ENCODE measurements at places on chromosomes 3 and 15.

- no peak for DNase-seq
Measured at GRCh38 chr15:45873781-45874180, 239.0 kb downstream of the SQOR start.

GRCh38 chr3:38365469-38366062, 19.0 kb downstream of the XYLB start:
- no peak for DNase-seq

DNA sequence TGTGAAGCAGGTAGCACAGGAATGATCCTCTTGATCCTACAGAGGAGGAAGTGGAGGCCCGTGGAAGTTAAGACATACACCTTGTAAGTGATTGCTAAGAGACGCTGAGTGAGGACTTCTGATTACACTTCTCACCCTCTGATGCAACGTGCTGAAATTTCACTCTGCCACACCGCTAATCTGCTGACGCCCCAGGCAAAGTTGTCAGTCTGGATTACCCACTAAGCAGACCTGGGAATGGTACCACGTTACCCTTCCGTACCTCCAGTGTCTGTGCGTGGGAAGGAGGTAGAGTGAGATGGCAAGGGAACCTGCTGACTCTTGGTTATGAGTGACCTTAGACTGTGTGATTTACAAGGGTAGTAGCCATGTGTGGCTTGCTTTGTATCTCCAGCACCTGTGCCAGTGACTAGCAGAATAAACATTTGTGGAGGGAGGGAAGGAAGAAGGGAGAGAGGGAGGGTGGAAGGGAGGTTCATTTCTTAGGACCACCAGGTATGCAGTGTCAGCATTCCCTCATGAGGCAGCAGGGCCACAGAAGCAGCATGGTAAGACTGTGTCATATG, 115.0 kb downstream of the ALDH1A2 start:
- DNase-seq: no peak

- DNase-seq: no peak
Measured at GRCh38 chr3:141128126-141128777, 77.1 kb downstream of the SPSB4 start.

DNA sequence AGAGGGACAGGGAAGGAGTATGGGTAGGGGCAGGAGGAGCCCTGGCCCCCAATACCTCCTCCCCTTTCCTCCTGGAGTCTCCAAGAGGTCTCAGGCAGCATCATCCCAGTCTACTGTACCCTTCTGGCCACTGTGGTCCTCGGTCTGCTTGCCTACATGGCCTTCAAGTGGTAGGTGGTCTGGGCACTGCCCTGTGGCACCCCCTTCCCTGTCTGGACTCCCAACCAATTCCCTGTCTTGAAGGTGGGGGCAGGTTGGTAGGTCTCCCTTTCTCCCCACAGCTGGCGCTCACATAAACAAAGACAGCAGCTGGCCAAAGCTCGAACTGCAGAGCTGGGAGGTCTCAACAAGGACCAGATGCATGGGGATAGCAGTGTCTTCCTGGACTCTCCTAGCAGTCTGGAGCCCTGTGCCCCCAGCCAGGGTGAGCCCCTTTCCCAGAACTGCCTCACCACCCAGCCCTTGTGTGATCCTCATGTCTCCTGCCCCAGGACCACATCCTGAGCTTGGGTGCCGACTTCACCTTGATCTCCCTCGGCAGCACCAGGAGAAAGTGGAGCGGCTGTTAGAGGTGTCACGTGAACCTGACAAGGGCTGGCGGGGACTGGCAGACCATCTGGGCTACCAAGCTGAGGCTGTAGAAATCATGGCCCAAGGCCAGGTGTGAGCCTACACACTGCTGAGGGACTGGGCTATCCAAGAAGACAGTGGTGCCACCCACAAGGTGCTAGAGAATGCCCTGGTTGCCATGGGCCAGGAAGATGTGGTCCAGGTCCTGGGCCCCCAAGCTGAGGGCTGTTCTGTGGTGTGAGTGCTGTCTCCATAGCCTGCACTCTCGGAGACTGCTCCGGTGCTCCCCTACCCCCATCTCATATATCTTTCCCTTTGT, 33.1 kb downstream of the NBEAL2 start:
- no peak for DNase-seq

- no peak for DNase-seq
Measured at GRCh38 chr15:93060336-93061248, 28.4 kb downstream of the RGMA start.

DNA sequence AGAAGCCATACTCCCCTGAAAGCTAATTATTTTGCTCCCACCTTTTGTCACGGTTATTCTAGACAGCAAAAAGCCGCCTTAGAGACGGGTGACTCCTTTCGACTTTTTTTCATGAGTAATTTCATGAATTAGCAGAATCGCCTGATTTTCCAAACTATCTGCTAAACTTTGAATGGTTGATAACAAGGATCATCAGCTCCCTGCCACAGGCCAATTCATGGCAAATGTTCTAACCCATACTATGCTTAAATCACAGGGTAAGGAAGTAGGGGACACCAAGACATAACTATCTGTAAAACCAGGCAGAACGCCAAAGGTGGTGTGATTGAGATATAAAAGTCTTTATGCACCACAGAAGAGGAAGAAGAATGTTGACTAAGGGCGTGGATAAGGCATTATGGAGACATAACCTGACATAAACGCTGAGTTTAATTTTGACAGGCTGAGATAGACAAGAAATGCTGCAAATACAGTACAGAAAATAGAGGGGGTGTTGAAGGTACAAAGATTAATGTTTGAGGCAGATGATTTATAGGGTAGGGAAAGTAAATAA, 891 bp upstream of the DMXL2 start:
- DNase-seq: no peak

DNA sequence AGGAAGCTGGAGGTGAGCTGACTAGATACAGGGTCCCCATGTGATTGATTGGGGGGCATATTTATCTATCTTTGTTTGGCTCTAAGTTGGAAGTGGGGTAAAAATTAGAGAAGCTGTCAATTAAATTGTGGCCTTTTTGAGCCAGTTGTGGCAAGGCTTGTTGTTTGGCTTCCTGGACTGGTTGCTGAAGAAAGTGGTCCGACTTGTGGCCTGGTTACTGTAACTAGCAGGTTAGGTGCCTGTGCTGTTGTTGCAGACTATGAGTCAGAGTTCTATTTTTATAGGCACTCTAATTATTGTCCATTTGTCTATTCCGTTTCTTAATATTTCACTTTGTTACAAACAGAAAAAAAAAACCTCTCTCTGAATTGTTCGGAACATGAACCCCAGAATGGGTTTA, 129.1 kb upstream of the CNTN6 start:
- DNase-seq: no peak

DNA sequence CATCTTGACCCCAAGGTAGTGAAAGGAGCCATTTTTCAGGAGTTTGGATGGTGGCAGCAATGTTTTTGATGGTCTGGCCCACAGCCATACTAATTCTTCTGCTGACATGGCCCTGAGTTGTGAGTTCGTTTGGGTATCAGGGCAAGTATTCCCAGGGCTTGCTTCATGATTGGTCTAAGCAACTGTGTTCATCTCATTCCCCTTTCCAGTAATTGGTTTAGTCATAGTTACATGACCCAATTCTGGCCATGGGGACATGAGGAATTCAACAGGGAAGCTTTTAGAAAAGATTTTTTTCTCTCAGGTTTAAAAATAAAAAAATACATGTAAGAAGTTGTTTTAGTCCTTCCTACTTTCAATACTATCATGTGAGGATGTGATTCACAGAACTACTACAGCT, 150.5 kb upstream of the NPHP3 start:
- no peak for DNase-seq

DNA sequence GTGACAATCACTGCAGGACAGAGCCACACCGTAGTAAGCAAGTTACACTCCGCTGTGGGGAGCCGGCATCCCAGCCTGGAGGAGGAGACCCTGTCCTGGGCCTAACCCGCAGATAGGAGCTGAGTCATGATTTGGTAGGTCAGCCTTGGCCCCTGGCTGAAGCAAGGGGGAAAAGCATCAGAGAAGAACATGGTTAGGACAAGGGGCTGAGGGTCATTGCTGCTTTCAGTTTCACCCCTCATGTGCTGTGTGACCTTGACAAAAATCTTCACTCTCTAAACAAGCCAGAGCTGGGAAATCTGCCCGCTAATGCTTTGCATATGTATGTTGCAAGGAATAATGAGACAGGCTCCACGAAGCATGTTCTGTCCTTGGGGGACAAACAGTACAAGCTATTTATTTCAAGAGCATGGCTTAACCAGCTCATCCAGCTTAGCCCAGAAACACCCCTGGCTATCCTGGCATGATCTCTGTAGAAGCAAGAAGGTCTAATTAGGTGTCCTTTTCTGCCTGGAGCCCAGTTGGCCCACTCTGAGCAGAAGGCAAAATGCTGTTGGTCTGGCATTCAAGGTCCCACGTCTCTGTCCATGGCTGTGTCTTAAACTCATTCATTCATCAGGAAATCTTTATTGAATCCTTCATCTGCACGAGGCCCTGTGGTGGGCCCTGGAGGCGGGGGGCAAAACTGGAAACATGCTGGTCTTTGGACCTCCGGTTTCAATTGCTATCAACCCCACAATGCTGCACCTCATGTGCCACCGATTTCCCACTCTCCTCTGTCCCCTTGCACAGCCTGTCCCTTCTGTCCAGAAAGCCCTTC, 221.3 kb upstream of the LYSMD4 start:
- no peak for DNase-seq

GRCh38 chr3:176690083-176690869, 507.0 kb downstream of the TBL1XR1 start:
- DNase-seq: no peak

DNA sequence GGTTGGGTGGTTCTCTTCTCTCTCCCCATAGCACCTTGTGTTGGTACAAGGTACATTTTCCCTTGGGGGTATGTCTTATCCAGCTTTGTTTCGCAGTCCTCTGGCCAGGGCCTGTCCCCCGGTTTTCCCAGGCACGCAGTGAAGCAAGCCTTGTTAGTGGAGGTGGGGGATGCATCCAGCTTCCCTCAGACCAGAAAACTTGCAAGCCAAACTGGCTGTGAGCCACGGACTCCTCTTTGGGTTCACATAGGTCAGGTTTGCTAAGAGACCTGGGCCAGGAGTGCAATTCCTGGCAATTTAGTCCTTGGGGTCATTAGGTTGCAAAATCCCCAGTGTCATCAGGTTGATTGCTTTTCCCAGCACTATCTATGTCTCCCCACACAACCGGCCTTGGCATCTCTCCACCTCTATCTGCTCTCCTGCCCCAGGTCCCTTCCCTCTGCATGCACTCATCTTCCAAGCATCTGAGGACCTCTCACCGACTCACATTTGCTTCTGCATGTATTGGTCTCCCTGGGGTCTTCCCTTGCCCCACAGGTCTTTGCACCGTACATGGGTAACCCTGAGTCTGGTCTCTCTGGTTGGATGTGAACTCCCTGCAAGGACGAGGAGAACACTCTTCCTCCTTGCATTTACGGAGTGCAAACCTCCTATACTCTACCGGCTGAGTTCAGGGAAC, 34.2 kb downstream of the BCL2L10 start:
- DNase-seq: peak; percentile 50

Measured in dermis microvascular lymphatic vessel endothelial cell (primary cell).